ENCODE measurements at places on chromosomes 4 and X.

- no peak for DNase-seq
Observed at GRCh38 chr4:152957437-152958171, 21.5 kb downstream of the FHDC1 start.

DNA sequence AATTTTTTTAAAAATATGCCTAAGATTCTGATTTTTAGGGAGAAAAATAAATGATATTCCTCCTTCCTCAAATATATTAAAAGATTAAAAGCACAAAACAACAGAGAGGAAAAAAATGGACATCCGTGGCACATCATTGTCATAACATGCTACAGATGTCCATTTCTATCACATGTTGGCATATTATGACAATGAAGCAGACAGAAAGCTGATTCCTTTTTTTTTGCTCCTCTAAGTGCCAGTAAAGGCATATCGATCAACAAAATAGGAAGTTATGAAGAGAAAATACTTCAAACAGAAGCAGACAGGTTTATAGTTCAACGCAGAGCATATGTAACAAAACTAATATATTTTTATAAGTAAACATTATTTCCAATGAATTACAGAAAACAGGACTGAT lies 11.2 kb downstream of the KLHL8 start:
- no peak for DNase-seq

DNA sequence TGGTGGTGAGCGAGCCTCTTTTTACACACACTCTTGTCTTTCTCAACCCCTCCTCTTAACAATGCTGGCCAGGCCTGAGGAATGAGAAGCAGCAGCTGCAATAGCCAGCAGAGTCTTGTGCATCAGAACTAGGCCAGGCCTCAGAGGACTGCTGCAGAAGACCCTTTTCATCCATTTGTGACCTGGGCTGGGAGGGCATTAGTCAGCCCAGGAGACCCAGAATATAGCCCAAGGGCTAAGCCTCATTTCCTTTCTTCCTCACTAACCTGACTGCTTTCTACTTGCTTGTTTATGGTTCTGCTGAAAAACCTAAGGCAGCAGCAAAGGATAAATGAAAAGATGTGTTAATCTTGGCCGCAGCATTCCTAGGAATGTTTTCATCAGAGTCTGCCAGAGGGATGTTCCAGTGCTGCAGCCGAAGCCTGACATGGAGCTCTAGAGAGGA lies 254.7 kb upstream of the AR start:
- no peak for DNase-seq

GRCh38 chrX:41823402-41823801 lies 99.4 kb downstream of the GPR82 start:
- DNase-seq: no peak

DNA sequence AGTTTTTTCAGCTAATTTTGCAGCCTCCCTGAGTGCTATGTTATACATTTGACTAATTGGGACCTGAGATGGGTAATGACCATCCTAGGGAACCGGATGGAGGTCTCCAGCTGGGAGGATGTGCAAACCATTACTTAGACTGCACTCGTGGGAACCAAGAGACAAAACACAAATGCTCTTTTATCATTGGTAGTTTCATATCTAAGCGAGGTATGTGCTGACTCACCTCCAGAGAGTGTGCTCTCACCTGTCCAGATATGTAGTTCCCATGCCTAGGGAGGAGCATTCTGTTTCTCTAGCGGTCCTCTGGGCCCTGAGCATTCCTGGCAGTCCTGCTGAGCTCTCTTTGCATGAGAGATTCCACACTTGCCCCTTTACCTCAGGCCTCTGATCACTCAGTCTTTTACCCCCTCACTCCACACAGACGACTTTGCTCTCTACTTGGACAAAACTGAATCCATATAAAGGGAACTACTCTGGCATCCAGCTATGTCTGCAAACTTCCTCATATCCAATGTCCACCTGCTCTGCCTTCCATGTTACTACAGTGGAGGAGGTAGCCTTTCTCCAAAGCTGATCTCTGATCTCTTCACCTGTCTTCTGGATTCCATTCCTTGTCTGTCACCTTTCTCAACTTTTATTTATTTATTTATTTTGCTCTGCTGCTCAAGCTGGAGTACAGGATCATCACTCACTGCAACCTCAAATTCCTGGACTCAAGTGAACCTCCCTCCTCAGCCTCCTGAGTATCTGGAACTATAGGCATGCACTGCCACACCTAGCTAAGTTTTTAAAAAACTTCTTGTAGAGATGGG lies 88.4 kb downstream of the LRP2BP start:
- DNase-seq: no peak

DNA sequence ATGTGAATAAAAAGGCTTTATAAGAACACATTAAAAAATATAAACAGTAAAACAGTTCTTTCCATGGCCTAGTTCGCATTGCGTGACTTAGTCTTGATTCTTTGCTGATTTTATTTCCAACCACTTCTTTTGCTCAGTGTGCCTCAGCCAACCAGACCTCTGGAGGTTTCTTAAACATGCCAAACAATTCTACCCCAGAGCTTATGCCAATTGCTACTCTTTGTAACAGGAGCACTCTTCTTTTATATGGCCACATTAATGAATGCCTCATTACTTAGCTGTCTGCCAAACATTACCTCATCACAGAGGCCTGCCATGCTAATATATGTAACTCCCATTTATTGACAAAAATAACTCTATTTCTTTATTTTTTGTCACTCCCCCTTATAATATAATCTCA lies 202.3 kb downstream of the NDST4 start:
- DNase-seq: no peak

Measured in stimulated activated naive CD4-positive, alpha-beta T cell treated with Interleukin-2 at 50 U/mL for 16 hours (primary cell).